ENCODE measurements at places on chromosomes 2 and 18. TPM values are rescaled to one million over a fixed set of nuclear protein-coding genes. Genes with fewer than 3 reads are reported as not detected.

HOXD1 gene
- not detected for total RNA-seq

STRADB gene
- total RNA-seq: 27.2 TPM

MC5R gene
- not detected for total RNA-seq

SOX11 gene
- not detected for total RNA-seq

KIF1A gene
- 12.9 TPM for total RNA-seq

FER1L5 gene
- total RNA-seq: not detected

TAF1B gene
- 53.6 TPM for total RNA-seq

VPS4B gene
- total RNA-seq: 214 TPM

CABYR gene
- total RNA-seq: 2.0 TPM

RESP18 gene
- total RNA-seq: not detected

CROCC2 gene
- total RNA-seq: not detected

TWIST2 gene
- 30.2 TPM for total RNA-seq

RPRM gene
- total RNA-seq: not detected

CCDC102B gene
- 3.2 TPM for total RNA-seq

CD302 gene
- total RNA-seq: 32.8 TPM

DUSP2 gene
- 2.4 TPM for total RNA-seq

ANKRD62 gene
- total RNA-seq: not detected

ANKRD23 gene
- total RNA-seq: 4.4 TPM

RNF125 gene
- total RNA-seq: 1.5 TPM

MPP4 gene
- total RNA-seq: not detected

ZDBF2 gene
- total RNA-seq: 33.7 TPM

DYSF gene
- 15.2 TPM for total RNA-seq

GPR17 gene
- total RNA-seq: not detected

NYAP2 gene
- not detected for total RNA-seq

ACMSD gene
- not detected for total RNA-seq

ZBTB7C gene
- total RNA-seq: 11.2 TPM

OTOS gene
- not detected for total RNA-seq

PIKFYVE gene
- 58.8 TPM for total RNA-seq

NT5DC4 gene
- not detected for total RNA-seq

CACNB4 gene
- 0.26 TPM for total RNA-seq

SMAD2 gene
- total RNA-seq: 107 TPM

MRPL53 gene
- 65.7 TPM for total RNA-seq

EPC2 gene
- 50.8 TPM for total RNA-seq

PCARE gene
- total RNA-seq: not detected

GAD1 gene
- not detected for total RNA-seq

STPG4 gene
- total RNA-seq: not detected

NFATC1 gene
- total RNA-seq: 11.5 TPM

TMEM17 gene
- not detected for total RNA-seq

SCN3A gene
- 18.4 TPM for total RNA-seq

C2orf66 gene
- not detected for total RNA-seq

EFHD1 gene
- total RNA-seq: 102 TPM

SLC19A3 gene
- 0.55 TPM for total RNA-seq

COBLL1 gene
- total RNA-seq: 9.5 TPM

DTNA gene
- 13.8 TPM for total RNA-seq

POTEJ gene
- not detected for total RNA-seq

HTR2B gene
- 2.9 TPM for total RNA-seq

RNF25 gene
- 5.6 TPM for total RNA-seq

SLC1A4 gene
- total RNA-seq: 8.2 TPM

CYP1B1 gene
- total RNA-seq: 118 TPM

RNU2-63P gene
- total RNA-seq: not detected

GALNT3 gene
- total RNA-seq: not detected

NAT8 gene
- total RNA-seq: not detected

VSNL1 gene
- total RNA-seq: 0.29 TPM

COL4A4 gene
- total RNA-seq: 4.1 TPM
